ENCODE measurements at places on chromosomes 5 and 9. TPM values are rescaled to one million over a fixed set of nuclear protein-coding genes. Genes with fewer than 3 reads are reported as not detected.

KIF24 gene
- total RNA-seq, result 5.2 TPM

CA9 gene
- 8.6 TPM for total RNA-seq

UBE2QL1 gene
- total RNA-seq, result 0.11 TPM

KIF3A gene
- total RNA-seq, result 14.9 TPM

PCDHB8 gene
- 0.11 TPM for total RNA-seq

ADRB2 gene
- 0.22 TPM for total RNA-seq

DMRTA1 gene
- 1.5 TPM for total RNA-seq

PCDHA4 gene
- total RNA-seq, result 0.11 TPM

SPATA9 gene
- 0.22 TPM for total RNA-seq

ADAMTS13 gene
- total RNA-seq, result 2.7 TPM

TRPM3 gene
- total RNA-seq, result 0.77 TPM

OR1J2 gene
- total RNA-seq, result not detected

ARID3C gene
- 0.22 TPM for total RNA-seq

LRRC19 gene
- total RNA-seq, result not detected

ECM2 gene
- total RNA-seq, result 1.00 TPM

PCDHGA12 gene
- 21.5 TPM for total RNA-seq

IL9 gene
- not detected for total RNA-seq

OLFML2A gene
- 39.5 TPM for total RNA-seq

SPOCK1 gene
- 42.7 TPM for total RNA-seq

GRIA1 gene
- total RNA-seq, result 0.44 TPM

HAPLN1 gene
- total RNA-seq, result 0.37 TPM
